RCC 7860 (cell line): ENCODE measurements at places on chromosomes 12 and 14.

DNA sequence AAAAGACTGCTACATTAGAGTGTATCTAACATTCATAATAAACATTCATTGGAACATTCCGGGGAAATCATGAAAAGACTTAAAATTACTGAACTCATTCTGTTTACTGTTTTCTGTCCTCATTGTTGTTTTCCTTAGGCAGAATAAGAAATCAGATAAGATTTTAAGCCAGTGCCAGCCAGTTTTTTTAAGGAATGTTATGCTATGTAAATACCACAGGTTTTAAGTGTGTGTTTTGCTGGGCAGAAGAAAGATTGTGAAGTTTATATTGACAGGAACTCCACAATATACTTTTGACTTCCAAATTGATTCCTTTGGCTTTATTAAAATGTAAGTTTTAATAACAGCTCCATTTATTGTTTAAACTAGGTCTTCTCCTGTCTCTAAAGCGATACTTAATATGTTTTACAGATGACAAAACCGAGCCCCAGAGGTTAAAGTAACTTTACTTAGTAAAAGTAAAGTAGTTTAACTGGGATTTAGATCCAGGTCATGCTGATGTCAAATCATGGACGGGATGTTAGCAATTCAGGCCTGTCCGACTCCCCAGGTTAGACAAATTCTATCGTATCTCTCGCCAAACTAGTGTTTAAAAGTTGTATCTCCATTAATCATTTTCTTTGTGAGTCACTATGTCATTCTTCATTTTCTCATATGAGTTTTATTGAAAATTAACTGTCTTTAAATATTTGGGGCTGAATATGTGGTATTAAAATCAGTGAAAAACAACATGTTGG is 1.7 kb downstream of the LARP4 start:
- peak; percentile 14 for DNase-seq

GRCh38 chr12:130482448-130482847 is 144.8 kb downstream of the PIWIL1 start:
- no peak for DNase-seq

GRCh38 chr12:12891080-12891880 is at the start of gene GPRC5A:
Gene GPRC5A, plus strand, starts transcription at chr12:12891562. Its CDS starts 16,688 bp downstream, at chr12:12908250.
- peak; percentile 86 for DNase-seq

- peak; percentile 31 for DNase-seq
Measured at GRCh38 chr12:94875525-94875924, 128.0 kb downstream of the NDUFA12 start.

- no peak for DNase-seq
Measured at GRCh38 chr14:69357544-69358200, 40.4 kb downstream of the ERH start.

DNA sequence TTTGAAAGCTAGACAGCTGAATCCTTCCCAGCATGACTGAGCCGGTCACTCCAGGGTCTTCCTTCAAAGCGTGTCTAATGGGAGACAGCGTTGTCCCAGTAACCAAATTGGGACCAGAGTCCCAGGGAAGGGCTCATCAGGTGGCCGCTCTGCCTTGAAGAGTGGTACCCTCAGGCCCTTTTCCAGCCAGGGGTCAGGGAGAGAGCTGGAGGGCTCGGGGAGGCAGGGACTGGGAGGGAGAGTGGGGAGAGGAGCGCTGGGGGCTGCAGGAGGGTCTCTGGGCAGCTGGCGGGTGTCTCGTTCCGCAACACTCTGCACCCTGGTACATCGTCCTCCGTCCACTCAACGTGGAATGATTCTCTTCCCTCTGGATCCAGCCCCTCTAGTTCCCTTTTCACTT is 1.6 kb upstream of the RTL1 start:
- DNase-seq: no peak

DNA sequence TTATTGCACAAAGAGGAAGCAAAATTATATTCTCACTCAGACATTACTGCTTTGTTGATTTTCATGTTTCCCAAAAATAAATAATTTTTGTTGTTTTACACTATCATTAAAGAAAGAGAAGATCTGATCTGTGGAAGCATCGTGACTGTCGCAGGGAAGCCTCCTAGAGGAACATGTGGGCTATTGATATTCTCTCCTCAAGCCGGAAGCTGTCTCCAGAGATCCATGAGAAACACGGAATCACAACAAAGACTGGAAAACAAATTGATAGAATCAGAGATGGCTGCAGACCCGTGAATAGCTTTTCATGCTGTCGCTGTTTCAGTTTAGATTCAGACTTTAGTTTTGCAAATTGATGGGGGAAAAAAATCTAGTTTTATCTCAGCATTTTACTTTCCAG is 235.2 kb upstream of the TMPO start:
- no peak for DNase-seq

GRCh38 chr12:18283831-18284230 is 22.5 kb downstream of the PIK3C2G start:
- DNase-seq: no peak

- no peak for DNase-seq
Measured at GRCh38 chr14:55562135-55562534, 17.9 kb upstream of the KTN1 start.

DNA sequence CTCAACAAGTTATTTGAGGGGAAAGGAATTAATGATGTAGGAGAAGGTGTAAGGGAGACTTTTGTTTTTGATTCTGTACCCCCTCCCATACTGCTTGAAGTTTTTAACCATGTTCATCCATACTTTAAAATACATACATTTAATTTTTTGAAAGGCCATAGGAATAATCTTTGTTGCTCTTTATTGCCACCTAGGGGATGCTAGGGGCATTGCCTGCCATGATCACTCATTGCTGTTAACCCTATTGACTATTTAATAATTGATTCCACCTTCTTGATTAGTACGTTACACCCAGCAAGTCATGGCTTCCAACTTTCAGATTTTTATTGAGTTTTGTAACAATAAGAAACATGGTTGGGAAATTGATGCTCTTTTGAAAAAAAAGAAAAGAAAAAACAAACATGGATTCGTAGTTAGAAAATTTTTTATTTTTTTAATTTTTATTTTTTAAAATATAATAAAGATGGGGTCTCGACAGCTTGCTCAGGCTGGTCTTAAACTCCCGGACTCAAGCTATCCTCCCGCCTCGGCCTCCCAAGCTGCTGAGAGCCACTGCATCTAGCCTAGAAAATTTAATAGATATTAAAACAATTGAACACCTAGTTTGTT is 8.5 kb upstream of the PRKAB1 start:
- DNase-seq: no peak

DNA sequence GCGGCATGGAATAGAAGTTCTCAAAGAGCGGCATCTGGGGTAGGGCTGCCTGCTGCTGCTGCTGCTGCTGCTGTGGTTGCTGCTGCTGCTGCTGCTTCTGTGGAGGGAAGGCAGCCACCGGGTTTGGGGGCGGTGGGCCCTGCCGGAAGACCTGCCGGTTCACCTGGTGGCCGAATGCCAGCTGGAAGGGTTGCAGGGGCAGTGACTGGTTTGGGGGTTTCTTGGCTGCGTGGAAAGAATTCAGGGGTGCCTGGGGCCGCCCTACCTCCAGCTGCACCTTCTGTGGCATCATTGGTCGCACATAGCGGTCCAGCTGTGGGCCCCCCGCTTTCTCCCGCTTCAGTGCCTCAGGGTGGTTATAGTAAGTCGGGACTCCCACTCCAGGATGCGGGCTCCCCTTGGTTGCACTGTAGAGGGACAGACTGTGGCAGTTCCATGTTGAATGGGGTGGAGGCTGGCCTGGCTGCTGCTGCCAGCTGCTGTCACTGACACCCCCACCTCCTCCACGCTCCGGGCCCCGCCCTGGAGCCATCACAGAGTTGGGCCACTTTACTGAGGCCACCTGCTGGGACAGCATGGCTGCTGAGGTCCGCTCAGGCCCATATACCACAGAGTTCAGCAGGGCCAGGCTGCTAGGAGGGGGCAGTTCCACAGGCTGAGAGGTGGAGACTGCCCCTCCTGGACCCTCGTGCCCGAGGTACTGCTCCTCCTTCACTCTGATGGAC is 25.2 kb upstream of the PNMA1 start:
- DNase-seq: no peak

DNA sequence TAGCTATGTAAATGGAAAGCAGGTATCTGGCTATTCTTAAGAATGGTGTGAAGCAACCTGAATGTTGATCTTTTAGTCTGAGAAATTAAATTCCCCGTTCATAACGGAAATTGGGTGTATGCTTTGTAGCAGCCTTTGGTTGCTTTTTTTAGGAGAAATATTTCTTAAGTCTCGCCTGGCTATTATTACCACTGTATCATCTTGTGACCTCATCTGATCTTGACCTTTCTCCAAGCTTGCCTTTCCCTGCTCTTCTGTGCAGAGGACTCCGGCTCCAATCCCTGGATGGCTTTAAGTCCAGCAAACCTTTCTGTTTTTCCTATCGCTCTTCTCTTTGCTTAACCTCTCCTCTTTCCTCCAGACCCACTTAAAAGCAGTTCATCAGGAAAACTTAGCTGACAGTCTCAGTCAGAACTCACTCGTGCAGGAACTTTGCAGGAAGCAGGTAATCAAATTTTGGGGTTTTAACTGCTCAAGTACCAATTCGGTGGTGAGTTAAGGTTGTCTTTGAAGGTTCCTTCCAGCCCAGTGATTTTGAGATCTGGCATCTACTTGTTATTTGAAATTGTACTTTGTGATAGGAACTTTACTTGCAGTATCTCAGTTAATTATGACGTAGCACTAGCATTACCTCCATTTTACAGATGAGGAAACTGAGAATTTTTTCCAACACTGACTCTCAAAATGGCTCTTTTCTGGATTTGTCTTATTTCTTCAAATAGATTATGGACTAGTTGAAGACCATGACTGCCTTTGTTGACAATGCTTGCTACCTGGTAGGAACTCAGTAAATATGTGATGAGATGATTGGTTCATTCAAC is 14.1 kb downstream of the PPFIBP1 start:
- no peak for DNase-seq

DNA sequence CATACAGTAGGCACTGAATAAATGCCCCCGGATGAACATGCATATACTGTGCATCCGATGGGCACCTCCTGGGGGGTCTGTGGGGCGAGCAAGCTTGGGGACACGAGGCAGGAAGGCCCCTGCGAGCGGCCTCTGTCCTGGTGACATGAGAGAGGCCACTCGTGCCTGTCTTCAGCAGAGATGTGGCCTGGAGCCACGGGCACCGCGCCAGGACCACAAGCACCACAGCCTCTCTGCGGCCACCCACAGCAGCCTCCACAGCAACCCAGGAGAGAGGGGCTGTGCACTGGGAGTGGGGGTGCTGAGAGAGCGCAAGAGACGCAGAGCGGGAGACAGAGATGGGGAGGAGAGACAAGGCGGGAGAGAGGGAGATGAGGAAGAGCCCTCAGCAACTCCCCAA is 118.5 kb downstream of the RFLNA start:
- no peak for DNase-seq

DNA sequence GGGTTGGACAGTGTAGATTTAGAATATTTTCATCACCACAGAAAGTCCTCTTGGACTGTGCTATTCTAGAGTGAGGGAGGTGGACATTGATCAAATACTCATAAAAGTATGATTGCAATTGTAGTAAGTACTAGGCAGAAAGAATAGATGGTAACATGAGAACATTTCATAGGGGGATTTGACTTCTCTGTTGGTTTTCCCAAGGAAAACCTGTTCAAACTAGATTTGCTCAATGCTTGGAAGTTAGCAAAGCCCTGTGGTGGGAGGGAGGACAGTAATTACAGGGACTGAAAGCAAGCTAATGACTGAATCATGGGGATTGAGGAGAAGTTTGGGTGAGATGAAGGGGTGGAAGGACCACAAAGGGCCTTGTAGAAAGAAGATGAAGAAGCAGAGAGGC is 24.4 kb upstream of the EID3 start:
- DNase-seq: no peak

- no peak for DNase-seq
Measured at GRCh38 chr14:76261371-76261811, 109.7 kb downstream of the GPATCH2L start.

DNA sequence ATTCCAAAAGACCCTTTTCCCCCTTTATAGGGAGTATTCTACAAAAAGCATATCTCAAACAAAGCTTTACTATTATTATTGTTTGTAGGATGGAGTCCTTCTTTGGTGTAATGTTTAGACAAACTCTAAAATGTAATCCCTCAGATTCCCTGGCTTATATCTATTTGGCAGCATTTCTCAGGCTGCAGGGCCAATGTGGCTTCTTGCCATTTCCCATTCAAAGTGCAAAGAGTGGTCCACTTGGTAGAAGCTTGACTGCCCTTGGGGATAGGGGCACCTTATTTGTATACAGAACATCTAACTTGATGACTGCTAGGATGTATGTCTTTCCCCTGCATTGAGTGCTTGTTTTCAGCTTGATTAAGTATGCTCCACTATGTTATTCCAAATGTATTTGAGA is 242.7 kb downstream of the PRKD1 start:
- DNase-seq: no peak

DNA sequence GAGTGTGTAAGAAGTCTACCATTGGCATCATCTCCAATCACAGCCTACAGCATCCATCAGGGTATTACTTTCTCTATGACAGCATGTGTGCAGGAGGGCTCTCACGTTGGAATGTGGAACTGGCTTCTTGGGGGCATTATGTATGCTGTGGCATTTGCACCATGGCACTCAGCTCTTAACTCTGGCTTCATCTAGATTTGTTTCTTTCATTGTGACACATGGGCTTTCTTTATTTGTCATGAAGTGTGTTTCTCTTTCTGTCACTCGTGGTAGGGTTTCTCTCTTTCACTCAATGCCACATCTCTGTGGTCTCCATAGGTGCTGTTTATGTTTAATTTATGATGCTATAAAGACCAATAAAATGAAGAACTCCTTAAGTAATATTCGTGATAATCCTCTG is 191.2 kb upstream of the GARIN2 start:
- no peak for DNase-seq

DNA sequence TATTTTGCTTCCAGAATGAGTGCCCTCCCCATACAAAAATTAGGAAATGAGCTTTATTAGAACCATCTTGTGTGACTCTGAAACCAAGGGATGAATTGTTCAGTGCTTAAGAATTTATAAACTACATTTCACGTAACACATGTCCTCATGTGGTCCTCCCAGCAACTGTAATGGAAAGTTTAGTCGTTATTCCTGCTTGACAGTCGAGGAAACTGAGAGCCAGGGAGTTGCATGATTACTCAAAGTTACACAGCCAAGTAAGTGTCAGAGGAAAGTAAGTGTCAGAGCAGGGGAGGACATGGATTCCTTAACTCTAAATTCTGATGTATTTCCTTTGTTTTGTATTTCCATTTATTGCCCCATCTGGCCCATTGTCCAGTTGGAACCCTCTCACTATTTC is 453.9 kb downstream of the FUT8 start:
- DNase-seq: no peak

GRCh38 chr14:36944307-36945010 is 227.9 kb downstream of the SLC25A21 start:
- no peak for DNase-seq

DNA sequence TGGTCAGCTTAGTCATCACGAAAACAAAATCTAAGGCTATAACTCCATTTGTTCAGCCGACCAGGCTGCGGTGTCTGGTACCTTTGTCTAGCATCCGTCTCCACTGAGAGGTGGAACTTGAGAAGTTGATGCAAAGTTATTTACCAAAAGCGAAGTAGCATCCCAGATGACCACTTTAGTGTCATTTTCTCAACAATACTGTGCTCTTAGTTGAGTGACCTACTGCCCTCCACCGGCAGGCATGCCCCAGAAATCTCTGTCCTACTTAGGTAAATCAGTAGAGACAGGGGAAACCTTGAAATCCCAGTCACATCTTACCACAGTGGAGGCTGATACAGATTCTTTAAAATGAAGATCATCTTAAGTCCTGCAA is 1.3 kb upstream of the ST8SIA1 start:
- DNase-seq: no peak
